ENCODE measurements at places on chromosomes 6 and 20.

GRCh38 chr6:146910611-146911010 lies 293.6 kb upstream of the STXBP5 start:
- DNase-seq = no peak

DNA sequence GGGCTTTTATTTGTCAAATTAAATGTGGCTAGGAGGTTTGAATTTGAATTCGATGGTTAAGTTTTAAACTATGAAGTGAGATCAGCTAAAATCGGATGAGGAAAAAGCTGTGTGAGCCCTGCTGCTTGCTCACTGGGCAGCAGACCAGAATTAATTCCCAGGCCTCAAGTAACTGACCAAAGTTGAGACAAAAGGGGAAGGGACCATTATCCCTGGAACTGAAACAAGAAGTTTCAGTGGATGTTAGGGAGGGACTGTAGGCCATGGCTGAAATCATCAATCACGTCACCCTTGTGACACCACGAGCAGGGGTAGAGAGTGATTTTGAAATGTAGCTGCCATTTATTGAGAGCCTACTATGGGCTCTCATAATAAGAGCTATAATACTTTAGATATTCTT lies 7.0 kb upstream of the PRSS35 start:
- DNase-seq = no peak

DNA sequence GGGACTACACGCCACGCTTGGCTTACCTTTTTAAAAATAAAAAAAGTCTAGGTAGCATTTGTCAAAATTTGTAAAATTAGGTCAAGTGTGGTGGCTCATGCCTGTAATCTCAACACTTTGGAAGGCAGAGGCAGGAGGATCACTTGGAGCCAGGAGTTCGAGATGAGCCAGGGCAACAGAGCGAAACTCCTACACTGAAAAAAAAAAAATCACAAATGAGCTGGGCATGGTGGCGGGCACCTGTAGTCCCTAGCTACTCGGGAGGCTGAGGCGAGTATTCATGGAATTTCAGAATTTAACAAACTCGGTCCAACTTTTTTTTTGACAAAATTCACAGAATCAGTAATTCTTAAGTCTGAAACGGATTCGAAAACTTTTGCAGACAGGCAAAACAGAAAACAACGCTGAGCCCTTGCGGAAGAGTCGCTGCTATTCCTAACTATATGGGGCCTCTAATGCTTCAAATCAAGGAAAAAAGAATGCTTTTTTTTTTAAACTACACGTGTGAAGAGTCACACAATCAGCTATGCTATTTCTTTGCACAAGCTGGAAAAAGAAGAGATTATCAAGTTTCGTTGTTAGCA lies 62.9 kb downstream of the GTF2H5 start:
- no peak for DNase-seq

DNA sequence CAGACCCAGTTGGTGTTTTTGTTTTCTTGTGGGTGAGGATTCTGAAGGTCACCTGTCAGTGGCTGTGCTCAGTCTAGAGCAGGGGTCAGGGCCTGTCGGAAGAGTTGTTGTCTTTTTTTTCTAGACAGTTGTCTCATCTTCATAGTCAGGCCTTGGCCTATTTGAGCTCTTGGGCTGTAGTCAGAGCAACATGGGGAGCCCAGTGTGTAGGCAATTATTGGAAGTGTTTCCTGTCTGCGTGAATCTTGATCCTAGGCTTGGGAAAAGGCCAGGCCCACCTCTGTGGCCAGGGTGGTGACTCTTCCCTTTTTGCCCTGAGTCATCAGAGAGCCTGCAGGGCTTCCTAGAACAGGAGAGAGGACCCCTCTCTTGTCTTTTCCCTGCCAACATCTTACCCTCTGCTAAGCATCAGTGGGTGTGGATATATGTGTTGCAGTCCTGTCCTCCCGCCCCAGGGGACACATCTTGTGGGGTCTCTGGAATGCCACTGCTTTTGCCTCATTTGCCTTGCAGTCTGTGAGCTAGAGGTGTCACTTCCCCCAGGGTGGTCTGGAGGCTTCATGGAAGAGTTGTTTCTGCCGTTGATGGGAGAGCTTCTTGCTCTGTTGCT lies 11.4 kb downstream of the TJAP1 start:
- no peak for DNase-seq

DNA sequence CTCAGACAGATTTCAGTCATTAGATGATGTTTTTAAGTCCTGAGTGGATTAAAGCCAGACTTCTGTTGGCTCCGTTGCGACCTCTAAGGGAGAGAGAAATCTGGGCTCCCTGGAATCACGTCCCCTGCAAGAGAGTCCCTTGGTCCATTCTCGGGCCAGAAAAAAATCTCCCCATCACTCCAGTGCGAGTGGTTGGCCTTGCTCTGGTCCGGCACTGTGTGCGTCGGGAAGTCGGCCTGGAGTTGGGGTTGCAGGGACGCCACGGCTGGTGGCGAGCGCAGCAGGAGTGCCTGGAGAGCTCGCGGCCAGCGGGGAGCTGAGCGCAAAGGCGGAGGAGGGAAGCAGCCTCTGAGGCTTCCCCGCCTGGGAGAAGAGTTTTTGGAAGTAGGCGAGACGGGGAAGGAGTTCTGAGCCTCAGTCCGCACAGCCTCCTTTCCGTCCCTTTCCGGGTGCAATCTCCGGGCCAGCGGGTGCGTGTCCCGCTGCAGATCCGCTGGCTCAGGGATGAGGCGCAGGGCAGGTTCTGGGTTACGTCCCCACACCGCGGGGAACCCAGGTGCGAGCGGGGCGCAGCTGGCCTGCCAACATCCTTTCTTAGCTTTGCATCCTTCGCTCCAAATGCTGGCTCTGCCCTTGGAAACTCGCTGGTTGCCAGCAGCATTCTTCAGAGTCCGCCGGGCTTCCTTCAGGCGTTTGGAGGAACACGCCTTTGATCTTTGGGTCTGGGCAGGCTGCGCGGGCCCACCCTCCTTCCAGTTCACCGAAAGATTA lies 6.8 kb downstream of the TCF21 start:
- DNase-seq = no peak

GRCh38 chr20:37584238-37584807 lies 56.6 kb upstream of the BLCAP start:
- DNase-seq = no peak

DNA sequence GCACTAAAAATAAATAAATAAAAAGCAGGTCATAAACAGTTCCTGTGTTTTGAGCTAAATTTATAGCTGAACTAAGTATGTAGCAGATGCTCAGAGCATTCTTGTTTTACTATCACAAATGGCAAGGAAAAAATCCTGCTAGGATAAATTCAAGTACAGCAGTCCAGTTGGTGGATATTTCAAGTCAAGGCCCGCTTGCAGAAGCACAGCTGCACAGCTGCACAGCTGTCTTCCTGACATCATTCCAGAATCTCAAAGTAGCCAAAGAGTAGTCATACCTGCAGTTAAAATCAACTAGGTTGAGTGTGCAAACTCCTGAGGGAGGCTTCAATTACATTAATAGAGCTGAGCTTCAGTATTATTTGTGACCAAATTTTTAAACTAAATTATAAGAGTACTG lies 297.7 kb upstream of the MANEA start:
- peak; percentile 41 for DNase-seq

GRCh38 chr20:4062721-4063606 lies 47.6 kb upstream of the RNF24 start:
- no peak for DNase-seq

DNA sequence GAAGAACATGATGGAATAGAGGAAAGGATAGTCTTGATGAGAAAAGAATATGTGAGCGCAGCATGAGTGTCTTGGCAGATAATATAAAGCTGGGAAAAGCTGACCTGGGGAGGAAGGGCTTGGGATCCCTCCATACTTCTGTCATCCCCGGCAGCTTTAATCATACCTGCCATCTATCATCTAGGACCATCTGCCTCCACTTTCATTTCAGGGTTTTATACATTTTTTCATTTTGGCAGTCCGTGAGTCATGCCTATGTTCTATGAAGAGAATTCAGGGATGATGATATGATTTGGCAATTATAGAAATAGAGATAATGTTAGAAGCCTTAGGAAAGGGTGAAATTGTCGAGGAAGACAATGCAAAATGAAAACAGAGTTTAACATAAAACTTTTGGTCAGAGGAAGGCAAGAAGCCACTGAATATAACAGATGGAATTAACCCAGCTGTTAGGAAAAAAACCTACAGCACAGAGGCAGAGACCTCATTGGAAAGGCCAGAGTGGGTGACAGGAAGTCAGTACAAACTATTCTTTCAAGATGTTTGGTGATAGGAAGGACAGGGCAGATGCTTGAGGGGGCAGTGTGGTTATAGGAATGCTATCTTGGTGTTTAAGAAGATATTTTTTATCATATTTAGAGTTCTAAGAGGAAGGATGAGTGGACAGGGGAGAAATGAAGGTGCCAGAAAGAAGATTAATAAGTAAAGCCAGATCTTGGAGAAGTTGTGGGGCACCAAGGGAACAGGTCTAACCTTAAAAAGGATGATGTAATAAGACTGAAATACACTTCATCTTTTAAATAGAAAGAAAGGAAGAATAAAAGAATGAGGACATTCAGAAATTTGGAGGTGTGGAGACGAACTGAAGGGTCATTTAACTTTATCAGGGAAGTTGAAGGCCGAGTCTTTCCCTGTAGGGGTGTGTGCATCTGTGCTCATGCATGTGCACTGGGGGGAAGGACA lies 37.8 kb downstream of the MARCKS start:
- no peak for DNase-seq

- DNase-seq = no peak
These were observed 124.5 kb upstream of the GJE1 start for GRCh38 chr6:142008016-142008735.

- no peak for DNase-seq
These were observed 8.2 kb downstream of the PPP1R14C start for GRCh38 chr6:150150821-150151646.

GRCh38 chr6:81491454-81492101 lies 260.9 kb downstream of the TENT5A start:
- DNase-seq = no peak

DNA sequence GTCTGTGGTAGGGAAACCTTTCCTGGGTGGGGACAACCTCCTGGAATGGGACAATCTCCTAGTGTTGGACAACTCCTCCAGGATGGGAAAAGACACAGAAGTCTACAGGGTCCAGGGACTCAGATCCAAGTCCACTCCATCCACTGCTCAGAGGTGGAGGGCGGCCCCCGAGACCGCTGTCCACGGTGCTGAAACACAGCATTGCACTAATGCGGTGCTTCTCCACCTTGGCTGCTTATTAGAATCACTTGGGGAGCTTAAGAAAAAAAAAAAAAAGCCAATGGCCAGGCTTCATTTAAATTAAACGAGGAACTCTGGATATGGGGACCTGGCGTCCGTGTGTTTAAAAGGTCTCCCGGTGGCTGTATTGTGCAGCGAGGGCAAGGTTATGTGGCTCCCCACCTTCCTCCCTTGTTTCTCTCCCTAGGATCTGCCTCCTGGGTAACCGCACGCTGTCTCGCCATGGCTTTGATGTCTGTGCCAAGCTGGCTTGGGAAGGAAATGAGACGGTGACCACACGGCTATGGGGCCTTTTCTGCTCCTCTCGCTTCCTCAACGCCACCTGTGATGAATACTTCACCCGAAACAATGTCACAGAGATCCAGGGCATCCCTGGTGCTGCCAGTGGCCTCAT lies 12.0 kb downstream of the SLC12A5 start:
- DNase-seq = no peak

- no peak for DNase-seq
These were observed 15.5 kb upstream of the BCAS1 start for GRCh38 chr20:54085910-54086309.

GRCh38 chr20:21322921-21323331 lies 19.8 kb downstream of the XRN2 start:
- DNase-seq = no peak

GRCh38 chr20:45051204-45052060 lies 49.5 kb downstream of the KCNS1 start:
- DNase-seq = no peak

- no peak for DNase-seq
These were observed 18.4 kb downstream of the CASS4 start for GRCh38 chr20:56430461-56430860.

DNA sequence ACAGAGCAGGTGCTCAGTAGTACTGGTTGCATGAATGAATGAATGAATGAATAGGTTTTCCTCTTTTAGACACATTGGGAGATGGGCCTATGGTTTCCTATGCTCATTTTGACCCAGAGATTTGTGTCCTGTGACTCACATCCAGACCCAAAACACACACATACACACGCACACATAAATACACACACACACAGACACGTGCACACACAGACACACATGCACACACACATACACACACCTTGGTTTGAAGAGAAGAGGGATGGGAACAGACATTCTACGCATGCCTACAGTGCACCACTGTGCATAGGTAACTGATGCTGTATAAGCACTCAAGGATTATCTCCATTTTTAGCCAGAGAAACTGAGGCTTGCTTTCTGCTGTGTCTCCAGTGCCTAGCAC lies 4.1 kb downstream of the JPH2 start:
- no peak for DNase-seq

DNA sequence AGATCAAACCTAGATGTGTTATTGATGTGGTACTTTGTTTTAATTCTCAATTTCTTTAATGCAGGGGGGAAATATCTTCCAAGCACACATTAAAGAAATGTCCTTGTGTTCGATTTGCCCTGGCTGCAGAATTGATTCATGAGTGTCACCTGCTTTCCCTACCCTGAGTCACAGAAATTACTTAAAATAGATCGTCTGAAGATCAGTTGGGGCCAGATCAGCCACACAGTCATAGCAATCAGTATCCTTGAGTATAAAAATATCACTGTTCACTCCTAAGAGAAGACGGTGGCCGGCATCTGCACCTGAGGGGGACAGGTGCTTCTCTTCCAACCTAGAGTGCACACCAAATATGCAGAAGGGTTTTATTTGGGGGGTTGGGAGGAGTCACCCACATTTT lies 115.2 kb upstream of the RIN2 start:
- no peak for DNase-seq

- DNase-seq = no peak
These were observed 25.2 kb downstream of the TRIM38 start for GRCh38 chr6:25987845-25988244.

All from NCI-H2171 (cell line).